Hematopoietic multipotent progenitor cell (in vitro differentiated cells): ENCODE measurements at places on chromosomes 2 and 18. TPM values are rescaled to one million over a fixed set of nuclear protein-coding genes. Genes with fewer than 3 reads are reported as not detected.

DNA sequence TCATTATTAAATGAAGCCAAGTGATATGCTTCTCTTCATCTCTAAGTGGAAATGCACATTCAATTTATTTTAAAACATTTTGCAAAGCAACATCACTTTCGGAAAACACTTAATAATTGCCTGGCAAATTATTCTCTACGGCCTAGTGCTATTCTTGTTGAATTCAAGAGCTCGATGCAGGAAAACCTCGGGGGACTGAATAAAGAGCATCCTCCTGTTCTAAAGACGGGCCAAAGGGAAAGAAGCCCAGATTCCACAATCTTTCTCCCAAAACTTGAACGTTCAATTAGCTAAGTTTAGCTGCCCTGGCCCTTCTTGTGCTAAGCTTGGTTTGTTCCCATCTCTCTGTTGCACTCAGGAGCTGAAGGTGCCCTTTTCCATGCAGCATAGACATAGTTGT is 23.2 kb upstream of the SEH1L start:
- DNase-seq = no peak

- DNase-seq = no peak
Observed at GRCh38 chr2:870426-870825, 80.2 kb upstream of the SNTG2 start.

GRCh38 chr2:220450846-220451245 is 823.4 kb downstream of the SLC4A3 start:
- DNase-seq = no peak

DNA sequence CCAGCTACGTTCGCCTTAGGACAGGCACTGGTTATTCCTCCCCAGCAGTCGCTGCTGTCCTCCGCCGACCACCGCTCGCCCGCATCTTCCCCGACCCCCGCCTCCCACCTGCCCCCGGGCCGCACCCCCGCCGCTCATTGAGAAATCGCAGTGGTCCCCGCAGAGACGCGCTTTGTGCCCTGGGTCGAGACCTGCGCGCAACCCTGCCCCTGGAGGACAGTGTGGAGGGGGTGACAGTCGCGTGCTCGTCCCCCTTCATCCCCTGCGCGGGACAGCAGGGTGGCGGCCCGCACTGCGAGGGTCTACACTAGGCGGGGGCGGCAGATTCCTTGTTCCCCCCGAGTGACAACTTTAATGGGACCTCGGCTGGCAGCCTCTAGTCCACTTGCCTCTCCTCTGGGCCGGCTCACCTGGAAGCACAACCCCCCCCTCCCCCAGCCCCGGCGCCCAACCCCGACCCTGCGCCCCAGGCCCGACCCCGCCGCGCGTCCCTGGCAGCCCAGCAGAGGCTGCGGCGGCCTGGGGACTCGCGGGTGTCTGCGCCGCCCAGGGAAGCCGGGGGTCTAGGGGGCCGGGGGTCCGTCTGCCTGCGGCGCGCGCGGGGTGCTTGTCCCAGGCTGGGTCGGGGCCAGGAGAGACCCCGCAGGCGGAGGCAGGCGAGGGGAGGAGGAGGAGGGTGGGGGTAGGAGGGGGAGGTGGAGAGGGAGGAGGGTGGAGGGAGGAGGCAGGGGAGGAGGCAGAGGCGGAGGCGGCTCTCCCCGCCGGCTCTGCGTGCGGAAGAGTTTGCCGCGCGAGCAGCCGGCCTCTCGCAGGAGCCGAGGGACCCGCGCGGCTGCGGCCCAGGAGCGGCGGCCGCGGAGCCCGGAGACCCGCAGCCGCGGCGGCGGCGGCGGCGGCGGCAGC is at the start of gene NPAS2:
TSS of gene NPAS2 (plus strand) at position 770 of the 903 bp plus-strand sequence. CDS start 84,616 bp downstream, outside the sequence.
- DNase-seq = peak; percentile 24

DNA sequence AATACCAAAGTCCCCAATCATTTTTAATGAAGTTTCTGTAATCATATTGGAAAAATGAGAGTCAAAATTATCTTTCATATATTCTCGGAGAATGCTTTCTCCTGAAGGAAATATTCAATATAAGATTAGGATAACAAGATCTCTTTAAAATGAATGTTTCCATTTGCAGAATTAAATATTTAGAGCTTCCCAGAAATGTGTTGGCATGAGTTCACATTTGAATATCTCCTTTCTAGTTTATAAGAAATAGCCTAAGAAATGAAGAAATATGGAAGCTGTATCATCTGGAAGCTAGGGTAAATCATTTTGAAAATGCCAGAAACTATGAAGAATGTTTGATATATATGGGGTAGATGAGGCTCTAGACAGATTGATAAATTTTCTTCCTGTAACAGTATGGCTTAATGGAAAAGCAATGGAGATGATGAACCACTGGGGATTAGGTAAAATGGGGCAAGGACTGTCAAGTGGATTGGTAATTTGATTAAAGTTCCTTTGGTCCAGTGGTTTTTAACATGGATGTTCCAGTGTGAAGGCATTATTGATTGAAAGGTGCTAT is 184.6 kb upstream of the ZNF804A start:
- no peak for DNase-seq

DNA sequence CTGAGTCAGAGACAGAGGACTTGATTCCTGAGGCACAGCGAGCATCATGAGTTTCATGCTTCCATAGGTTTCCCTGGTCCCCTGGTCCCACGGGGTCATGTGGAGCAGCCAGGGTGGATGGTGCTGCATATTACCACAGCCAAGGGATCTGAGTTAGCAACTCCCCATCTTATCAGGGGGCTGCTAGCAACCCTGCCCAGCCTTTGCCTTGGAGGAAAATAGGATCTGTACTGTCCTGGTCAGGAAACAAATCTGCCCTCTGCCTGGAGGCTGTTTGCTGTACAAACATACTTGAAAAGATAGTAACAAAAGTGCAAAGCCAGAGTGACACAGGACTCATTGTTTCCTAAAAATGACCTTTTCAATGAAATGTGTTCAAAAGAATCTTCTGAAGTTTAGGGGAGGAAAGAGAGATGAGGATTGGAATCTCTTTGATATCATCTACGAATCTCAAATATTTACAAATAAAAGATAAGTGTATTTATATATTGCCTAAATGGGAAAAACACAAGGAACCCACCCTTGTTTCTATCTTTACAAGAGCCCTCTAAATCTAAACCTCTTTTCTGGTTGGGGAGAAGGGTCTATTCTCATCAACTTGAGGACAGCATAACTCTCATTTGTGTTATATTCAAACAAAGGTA is 194.8 kb downstream of the CD226 start:
- DNase-seq = no peak

- DNase-seq = no peak
Observed at GRCh38 chr18:40325988-40326387, 1629.0 kb upstream of the PIK3C3 start.

- DNase-seq = no peak
Observed at GRCh38 chr2:15081356-15081755, 448.8 kb downstream of the LRATD1 start.

Gene RFX8
- total RNA-seq = 0.81 TPM

Gene SERPINB2
- 0.27 TPM for total RNA-seq

Gene COL4A3
- under 0.01 TPM for total RNA-seq

Gene GRP
- not detected for total RNA-seq

Gene ATP9B
- 45.2 TPM for total RNA-seq

Gene ALKAL2
- not detected for total RNA-seq
